Activated CD4-positive, alpha-beta T cell treated with anti-CD3 and anti-CD28 coated beads, Interleukin-2, amount 50 U/mL, for 48 hours (primary cell): ENCODE measurements at places on chromosomes 11 and 22.

DNA sequence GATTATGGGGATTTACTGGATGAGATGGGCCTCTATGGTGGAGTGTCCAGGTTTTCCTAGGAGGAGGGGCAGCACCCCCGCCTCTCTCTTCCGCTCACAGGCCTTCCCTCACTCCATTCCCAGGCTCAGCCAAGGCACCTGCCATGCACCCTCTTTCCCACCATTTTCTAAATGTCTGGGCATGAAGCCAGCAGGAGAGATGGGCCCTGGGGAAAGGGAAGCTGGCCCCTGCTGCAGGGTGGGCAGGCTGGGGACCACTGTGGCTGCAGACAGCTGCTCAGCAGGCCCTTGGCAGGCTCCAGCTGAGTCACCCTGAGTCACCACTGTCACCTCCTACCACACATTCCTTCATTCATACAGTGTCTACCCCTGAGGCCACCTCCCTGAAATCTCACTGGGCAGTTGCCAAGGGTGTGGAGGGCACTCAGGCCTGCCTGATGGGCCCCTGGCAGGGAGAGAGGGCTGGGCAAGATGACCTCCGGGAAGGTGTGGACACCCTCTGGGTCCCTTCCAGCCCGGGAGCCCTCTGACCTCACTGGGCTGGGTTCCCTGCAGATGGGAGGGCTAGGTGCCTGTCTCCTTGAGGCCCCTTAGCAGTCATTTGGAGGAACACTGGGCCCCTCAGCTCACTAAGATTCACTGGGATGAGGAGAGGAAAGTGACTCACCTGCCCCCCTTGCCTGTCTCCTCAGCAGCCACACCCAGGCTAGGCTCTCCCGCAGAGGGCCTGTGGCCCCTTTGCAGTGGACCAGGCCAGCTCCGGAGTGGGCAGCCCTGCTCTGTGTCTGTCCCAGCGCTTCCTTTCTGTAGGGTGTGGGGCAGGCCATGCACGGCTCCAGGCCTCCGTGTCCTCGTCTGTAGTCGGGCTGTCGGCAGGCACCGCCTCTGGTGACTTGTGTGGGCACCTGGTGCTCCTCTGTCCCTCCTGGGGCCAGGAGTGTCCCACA is 7.8 kb downstream of the MYEOV start:
- peak; percentile 36 for DNase-seq

DNA sequence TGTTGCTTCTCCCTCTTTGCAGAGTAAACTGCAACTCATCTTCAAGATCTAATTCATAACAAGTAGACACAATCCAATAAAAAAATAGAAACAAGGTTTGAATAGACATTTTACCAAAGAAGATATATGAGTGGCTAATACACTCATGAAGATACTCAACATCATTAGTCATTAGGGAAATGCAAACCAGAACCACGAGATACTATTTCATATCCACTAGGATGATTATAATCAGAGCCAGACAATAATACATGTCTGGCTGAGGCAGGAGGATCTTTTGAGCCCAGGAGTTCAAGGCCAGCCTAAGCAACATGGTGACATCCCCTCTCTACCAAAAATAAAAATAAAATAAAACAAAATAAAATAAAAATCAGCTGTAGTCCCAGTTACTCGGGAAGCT is 85.0 kb downstream of the ATG16L2 start:
- no peak for DNase-seq

DNA sequence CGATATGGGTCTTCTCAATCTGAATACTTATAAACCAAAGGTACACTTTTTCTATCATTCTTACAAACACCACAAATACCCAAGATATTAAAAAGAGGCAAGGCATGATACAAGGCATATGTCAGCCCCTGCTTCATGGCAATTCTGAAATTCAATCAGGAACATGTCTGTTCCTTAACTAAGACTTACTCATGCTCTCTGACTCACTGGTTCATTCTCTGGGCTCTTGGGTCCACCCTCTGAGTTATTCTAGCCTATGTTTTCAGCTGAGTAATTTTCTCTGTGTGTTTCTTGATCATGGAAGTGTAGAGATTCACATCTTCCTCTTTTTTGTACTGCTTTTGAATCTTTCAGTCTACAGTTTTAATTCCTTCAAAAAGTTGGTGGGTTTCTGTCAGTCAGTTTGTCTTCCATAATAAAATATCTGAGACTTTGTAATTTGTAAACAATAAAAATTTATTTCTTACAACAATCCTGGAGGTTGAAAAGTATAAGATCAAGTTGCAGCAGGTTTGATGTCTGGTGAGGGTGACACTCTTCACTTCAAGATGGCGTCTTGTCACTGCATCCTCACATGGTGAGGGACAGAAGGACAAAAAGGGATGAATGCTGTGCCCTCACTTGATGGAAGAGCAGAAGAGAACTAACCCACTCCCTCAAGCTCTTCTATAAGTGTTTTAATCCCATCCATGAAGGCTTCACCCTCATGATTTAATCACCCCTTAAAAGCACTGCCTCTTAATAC is 211.7 kb downstream of the FAM76B start:
- DNase-seq: no peak

DNA sequence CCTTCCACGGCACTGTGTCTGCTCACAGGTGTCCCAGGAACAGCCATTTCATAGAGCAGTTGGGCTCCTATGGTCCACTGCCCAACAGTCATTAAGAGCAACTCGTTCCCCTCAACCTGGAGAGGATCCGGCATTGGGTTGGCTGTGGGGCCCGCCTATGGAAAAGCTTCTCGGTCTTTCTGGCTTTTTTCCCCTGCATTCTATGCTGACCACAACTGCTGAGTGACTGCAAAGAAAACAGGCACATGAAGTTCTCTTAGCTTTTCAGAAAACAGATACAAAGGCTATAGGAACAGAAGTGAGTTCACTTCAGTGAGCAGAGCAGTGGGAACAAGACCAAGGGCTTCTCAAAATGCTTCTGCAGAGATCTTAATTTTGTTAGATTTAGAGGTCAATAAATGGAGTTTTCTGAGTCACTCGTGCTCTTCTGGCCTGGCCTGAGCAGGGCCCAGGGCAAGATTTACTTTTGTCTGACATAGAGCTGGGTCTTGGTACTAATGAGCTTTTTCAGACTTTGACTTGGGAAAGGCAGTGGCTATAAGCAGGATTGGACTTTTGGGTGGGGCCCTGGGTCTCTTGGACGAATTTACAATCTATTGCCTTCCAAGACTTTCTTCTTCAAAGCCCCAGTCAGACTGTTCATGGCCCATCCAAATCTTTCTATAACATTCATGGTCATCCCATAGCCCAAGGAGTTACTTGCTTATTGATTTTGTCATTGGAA is 13.6 kb upstream of the APOL5 start:
- DNase-seq: no peak

DNA sequence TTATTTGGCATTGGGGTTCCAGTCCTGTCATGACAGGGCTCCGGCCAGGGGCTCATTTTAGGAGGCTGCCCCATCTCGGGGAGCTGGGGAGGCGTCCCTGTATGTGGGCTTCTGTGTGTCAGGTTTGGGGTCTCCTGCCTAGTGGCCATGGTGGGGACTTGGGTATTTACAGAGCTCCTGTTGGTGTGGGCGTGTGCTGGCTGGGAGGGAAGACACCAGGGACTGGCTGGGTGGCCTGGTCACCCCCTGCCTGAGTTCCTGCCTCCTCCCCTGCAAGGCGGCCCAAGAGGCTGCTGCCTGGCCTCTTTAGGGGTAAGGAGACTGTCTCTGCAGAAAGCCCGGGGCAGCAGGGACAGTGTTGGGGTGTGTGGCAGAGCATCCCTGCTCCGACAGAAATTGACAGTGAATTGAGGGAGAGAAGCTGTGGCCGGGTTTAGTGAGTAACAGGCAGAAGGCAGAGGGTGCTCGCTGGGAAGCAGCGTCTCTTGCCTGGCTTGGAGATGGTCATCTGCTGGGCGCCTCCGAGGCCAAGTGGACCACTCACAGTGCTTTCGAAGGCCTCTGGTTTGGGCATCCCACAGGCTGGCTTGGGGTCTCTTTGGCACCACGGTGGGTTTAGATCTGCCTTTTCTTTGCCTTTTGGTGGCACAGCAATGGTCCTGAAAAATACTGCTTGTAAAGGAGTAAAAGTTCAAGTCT is 40.3 kb upstream of the GRAMD4 start:
- no peak for DNase-seq

GRCh38 chr22:32846780-32847491 is 45.4 kb downstream of the TIMP3 start:
- no peak for DNase-seq

GRCh38 chr11:102144357-102145355 is 34.4 kb downstream of the YAP1 start:
- DNase-seq: no peak

GRCh38 chr11:95065336-95065735 is 1.4 kb upstream of the SRSF8 start:
- DNase-seq: no peak

- DNase-seq: no peak
Measured at GRCh38 chr22:44387486-44387885, 74.7 kb upstream of the SHISAL1 start.

DNA sequence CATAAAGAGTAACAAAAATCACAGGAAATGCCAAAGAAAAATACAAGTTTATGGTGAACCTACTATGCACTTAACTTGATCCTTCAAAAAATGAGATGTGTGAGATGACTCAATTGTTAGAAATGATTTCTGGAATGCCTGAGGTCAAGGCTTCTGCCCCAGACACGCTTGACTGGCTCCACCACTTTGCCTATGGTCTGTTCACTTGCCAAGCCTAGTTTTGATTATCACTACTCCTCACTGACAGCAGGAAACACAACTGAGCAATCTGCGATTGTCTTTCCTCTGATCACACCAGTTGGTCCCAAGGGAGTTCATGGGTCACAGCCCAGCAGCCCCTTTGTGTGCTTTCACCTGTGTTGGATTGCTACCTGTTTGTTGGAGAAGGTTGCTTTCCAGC is 20.6 kb upstream of the PRDM10 start:
- DNase-seq: no peak

GRCh38 chr11:46294365-46295309 is 17.2 kb downstream of the CREB3L1 start:
- no peak for DNase-seq

DNA sequence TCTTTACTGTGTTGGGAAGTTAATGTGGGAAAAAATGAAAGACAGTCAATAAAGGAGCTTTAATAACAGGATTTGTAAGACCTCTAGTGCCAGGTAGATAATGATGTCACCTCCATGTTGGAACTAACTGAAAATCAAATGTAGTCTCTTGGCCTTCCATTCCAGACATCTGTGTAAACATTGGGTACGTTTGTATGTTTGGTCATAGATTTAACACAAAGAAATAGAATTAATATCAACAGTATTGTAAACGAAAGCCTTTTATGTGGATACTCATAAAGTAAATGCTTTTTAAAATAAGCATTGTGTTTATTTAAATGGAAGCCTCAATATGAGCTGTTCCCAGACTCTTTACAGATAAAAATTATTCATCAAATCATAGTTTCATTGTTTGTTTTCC is 605.7 kb downstream of the METTL15 start:
- DNase-seq: no peak

- peak; percentile 52 for DNase-seq
Measured at GRCh38 chr11:18650859-18651557, 16.9 kb upstream of the SPTY2D1 start.

- no peak for DNase-seq
Measured at GRCh38 chr11:2375964-2376551, 1.1 kb upstream of the CD81 start.

GRCh38 chr11:113242060-113242459 is 72.3 kb upstream of the TTC12 start:
- no peak for DNase-seq

- no peak for DNase-seq
Measured at GRCh38 chr11:72316984-72317383, 73.0 kb upstream of the PHOX2A start.

DNA sequence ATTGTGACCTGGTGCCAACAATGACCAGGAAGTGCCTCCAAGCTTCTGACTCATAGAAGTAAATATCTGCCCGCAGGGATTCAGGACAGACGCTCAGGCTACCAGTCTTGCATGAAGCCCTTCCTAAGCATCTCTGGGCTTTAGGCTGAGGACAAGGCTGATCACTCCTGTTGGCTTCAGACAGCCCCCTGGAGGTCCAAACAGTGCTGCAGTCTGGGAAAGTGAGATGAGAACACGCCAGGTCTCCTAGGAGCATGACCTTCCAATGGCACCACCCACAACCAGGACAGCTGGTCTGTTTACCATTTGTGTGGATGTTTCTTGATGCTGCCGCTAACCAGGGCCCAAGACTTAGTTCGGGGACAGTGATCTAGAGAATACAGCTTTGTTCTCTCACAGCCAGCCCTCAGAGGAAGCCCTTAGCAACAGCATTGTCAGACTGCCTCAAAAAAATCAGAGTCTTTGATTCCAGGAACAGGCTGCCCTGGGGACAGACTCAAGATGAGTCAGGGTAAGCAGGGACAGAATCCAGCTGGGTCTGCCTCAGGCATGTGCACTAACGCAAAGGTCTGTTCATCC is 111.2 kb downstream of the ZNF280B start:
- no peak for DNase-seq

DNA sequence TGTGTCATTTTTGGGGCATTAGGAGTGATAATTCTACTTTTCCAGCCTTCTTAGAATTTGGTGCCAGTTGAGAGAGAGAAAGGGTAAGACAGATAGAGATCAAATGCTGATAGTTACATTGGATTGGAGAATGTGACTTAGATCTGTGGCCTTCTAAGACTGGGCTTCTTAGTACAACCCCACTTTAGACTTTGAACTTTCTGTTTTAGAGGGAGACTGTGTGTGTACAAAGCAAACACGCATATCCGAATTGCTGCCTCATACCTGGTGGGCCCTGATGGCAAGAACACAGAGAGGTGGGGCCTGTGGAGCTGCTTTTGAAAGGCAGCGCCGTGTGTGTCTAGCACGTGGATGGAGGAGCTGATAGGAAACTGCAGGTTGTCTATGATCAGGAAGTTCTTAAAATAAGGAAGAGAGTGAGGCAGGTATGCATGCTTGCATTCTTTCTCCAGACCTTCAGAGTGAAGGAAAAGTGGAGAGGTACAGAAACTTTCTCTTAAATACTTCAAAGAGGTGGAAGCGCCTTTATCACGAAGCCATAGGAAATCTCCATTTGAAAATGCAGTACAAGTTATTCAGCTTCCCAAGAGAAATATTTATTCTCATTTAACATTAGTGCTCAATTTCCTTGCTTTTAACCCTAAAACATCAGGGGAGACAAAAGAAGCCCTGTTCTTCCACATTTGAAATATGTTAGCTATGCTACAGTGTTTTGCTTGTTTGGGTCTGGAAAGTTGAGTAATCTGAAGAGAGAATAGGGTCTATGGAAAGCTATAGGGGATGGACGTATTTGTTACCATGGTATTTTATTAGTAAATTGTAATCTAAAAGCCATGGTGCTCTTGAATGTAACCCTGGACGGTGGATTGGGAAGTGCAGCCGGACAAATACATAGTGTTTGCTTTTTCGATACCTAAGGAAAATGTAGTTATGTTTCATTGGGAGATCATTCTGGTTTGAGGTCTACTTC is 13.7 kb downstream of the PDHX start:
- DNase-seq: no peak

GRCh38 chr11:111107501-111107900 is 138.0 kb upstream of the POU2AF2 start:
- DNase-seq: no peak

GRCh38 chr11:113184498-113184897 is 129.9 kb upstream of the TTC12 start:
- no peak for DNase-seq

DNA sequence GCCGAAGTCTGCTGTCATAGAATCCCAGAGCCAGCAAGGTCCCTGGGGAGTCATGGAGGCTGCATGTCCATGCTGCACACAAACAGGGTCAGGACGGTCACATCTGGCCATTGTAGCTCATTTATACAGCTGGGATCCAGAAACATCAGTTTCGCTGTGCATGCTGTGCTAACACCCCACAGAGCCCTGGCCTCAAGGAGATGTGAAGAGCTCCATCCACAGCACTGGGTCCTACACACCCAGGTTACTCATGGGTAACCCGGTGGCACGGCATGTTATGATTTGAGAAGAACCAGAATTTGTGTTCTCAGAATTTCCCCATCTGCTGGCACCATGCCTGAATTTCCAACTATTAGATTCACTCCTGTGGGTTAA is 146.3 kb upstream of the ARHGAP20 start:
- DNase-seq: no peak
